Epithelial cell of alveolus of lung (primary cell): ENCODE measurements at places on chromosomes 1 and 21. TPM values are rescaled to one million over a fixed set of nuclear protein-coding genes. Genes with fewer than 3 reads are reported as not detected.

SOAT1 gene
- total RNA-seq: 14.2 and 27.1 TPM in 2 replicates

PIGP gene
- total RNA-seq: 9.7 and 10.9 TPM in 2 replicates

ASCL5 gene
- total RNA-seq: not detected in 2 replicates

TFF1 gene
- total RNA-seq: not detected in 2 replicates

C1orf185 gene
- not detected in 2 replicates for total RNA-seq

TRIM58 gene
- 0.13 and 0.32 TPM in 2 replicates for total RNA-seq

LAMB3 gene
- 4.8 and 35.4 TPM in 2 replicates for total RNA-seq

TMEM52 gene
- total RNA-seq: 0.65 and 4.5 TPM in 2 replicates

TMED5 gene
- total RNA-seq: 57.0 and 83.8 TPM in 2 replicates

ARV1 gene
- 12.9 and 29.8 TPM in 2 replicates for total RNA-seq

COL16A1 gene
- total RNA-seq: 97.9 and 173 TPM in 2 replicates

NEXN gene
- total RNA-seq: 9.1 and 10.9 TPM in 2 replicates

SYT2 gene
- total RNA-seq: not detected in 2 replicates

CRABP2 gene
- 38.1 and 68.6 TPM in 2 replicates for total RNA-seq

STK40 gene
- total RNA-seq: 10.7 and 14.4 TPM in 2 replicates

FMO3 gene
- total RNA-seq: 0.26 and 5.3 TPM in 2 replicates

SPRR1A gene
- total RNA-seq: not detected in 2 replicates
